ENCODE measurements at places on chromosomes 12 and 14.

GRCh38 chr12:117036046-117036445 lies 63.2 kb downstream of the TESC start:
- DNase-seq: peak; percentile 79

DNA sequence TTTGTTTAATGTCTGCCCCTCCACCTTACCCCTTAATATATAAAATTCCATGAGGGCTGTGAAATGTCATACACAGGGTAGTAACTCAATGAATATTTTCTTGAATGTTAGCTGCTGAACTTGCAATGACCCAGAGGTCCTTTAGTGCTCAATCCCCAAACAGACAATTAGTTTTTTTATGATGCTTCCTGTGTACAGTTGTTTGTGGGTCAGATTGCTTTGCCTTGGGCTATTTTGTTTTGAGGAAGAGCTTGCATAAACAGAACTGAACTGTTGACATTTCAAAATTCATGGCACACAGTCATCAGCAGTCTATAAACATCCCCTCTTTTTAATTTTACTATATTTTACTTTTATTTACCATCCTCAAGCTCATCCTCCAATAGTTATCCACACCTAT lies 820.5 kb upstream of the SEL1L start:
- DNase-seq: no peak

DNA sequence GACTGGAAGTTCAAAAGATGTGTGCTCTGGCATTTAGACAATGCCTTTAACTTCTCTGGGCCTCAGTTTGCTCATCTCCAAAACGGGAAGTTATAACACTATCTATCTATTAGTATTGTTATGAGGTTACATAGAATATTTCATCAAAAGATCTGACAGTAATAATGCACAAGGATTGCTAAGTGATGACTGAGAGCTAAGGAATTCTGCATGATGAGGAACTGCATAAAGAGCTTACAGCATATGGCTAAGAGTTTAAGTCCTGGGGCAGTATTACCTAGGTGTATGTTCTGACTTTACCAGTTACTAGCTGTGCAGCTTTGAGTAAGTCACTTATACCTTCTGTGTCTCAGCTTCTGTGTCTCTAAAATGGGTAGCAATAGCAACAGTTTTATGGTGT lies 160.1 kb upstream of the TMPO start:
- no peak for DNase-seq

GRCh38 chr14:97791072-97791471 lies 993.9 kb downstream of the VRK1 start:
- DNase-seq: no peak

DNA sequence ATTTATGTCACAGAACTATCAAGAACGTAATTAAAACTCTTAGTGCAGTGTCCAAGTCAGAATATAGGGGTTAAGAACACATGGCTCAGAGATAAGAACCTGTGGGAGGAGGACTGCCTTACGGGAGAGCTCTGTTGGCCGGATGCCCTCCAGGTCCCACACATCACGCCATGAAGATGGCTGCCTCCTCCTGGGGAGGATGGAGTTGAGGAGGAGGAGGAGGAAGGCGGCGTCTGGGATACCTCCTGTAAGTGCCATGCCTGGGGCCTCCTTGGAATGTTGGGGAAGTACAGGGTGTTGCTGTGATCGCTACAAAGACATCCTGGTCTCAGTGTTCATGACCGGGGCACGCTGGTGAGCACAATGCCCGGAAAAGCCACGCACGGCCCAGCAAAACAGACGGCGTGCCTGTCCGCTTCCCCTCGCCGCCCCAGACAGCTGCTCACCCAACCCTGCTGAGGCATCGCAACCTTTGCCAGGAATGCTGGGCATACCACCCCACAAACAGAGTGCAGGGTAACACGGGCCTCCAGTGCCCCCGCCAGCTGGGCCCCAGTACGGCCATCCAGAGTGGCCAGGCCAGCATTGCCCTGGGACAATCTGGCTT lies 28.7 kb upstream of the CD9 start:
- no peak for DNase-seq

DNA sequence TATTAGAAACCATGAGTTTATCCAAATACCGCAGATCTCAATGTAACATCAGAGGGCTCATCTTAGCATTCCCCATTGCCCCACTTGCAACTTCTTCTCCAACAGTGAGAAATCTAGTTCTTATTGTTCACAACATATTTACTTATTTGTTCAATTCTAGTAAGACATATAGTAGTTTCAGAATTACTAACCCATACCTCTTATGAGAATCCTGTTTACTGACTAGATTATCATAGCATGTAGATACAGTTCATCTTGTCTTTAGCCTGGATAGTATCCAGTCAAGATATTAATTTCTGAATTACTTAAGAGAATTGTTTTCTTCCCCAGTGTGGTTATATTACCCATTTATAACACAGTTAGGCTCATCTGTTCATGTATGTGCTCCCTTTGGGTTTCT lies 80.6 kb downstream of the NIN start:
- no peak for DNase-seq

GRCh38 chr12:113222730-113223531 lies 1.7 kb downstream of the TPCN1 start:
- peak; percentile 78 for DNase-seq

DNA sequence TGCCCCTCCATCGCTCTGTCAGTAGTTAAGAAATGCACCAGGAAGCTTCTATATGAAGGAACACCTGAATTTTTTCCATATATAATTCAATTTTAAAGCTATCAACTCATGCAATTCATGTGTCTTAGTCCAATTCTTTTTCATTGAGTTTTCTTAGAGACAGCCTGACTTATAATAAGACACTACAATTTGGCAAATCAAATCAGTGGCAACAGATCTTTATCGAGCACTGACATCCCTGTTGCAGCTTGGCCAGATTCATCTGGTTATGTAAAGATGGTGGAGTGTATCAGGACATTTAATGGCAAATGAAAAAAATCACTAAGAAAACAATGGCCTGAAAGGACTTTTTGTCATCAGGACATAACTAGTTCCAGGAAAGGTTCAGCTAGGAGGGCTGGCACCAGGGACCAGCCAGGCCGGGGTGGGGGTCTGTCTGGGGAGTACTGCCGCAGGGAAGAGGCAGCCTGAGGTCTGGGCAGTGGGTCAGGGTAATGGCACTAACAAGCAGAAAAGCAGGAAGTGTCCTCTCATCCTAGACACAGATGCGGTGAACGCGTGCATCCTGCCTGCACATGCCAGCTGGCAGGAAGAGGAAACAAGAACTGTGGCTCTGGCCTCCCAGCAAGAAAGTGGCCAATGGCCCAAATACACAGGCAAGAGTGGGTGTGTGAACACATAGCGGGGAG lies 100.5 kb upstream of the LMNTD1 start:
- no peak for DNase-seq

DNA sequence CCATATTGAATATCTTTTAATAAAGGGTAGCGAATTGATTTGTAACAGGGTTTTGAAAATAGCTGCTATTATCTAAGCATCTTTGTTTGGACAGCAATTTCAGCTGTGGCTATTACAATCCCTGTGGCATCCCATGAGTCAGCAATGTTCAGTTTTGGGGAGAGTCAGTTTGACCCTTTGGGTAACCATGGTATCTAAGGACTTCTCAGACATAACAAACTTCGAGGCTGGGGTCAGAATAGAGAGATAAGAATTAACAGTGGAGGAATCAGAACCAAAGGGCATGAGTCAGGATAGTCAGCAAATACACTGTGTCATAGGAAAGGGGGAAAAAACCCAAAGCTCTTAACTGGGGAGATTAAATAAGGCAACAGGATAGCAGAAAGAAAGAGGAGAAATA lies 11.7 kb upstream of the PTHLH start:
- DNase-seq: no peak
